NCI-H2171 (cell line): ENCODE measurements at places on chromosomes 1 and 21.

DNA sequence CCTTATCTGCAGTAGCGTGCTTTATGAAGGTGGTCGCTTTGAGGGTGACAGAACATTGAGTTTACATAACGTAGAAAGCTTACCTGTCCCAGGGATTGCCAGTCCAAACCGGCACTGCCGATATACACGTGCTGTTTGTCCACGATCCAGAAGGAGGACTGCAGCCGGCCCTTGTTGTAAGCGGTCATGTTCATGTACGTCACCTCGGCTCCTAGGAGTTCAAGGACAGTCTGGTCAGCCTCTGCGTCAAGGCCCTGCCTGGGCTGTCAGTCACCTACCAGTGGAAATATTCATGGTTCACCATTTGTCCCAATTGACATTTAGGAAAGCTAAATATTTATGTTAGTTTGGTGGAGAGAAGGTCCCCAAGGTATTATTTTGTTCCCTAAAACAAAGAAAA is 221.0 kb upstream of the MAP1LC3C start:
- DNase-seq, result no peak

GRCh38 chr1:152495066-152495675 is 15.4 kb upstream of the LCE5A start:
- DNase-seq, result no peak

DNA sequence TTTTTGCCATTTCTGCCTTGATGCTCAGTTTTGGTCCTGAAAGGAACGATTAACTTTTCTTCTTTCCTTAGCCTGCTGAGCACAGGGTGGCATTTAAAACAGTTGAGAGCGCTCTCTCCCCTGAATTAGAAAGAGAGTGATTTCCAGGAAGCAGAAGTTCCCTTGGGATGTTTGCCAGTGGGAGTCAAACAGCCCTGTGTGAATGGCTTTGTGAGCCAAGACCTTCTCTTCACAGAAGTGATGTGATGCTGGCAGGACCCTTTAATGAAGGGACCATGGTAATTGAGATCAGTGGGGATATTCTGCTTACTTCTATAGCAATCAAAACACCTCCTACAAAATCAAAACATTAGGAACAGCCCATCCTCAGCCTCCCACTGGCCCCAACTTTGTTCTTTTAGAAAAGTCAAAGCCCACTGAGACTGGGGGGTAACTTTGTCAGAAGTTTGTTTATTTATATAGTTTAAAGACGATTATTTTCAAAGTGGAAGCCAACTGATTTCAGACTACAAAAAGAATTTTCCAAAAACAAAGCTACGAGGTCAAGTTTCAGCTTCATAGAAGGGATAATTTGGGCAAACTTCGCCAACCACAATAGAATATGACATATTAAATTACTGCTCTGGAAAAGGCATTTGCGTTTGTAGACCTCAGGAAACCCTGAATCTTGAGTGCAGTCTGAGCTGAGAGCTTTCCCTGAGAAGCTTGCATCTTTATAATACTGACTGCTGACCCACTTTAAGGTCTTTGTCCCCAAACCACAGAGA is 122.7 kb downstream of the GABPA start:
- DNase-seq, result no peak

DNA sequence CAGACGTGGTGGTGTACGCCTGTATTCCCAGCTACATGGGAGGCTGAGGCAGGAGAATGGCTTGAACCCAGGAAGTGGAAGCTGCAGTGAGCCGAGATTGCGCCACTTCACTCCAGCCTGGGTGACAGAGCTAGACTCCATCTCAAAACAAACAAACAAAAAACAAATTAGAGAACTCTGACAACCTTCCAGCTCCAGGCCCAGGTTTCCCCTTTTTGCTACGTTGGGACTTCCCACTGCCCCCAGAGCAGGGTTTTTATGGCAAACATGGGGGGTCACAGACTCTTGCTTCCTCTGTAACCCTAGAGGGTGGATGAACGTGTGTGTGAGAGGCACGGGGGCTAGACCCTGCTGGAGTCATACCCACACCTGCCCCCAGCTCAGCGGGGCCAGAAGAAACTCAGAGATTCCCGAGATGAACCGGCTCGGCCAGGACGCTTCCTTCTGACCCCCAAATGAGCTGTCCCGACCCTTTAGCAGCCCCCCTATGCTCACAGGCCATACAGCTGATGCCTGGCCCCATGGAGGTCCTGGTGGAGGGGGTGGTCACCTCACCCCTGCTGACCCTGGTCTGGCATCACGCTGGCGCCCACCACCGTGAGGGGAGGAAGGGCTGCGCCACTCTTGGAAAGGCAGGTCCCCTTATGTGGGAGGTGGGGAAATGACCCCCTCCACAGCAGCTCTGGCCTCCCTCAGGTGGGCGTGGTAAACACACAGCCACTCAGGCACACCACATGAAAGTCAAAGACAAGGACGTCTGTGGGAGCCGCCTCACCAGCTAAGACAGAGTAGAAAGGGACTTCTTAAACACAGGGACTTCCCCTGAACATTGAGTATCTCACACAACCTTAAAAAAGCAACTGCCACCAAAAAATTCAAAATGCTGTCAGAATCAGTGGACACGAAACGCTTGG is 7.1 kb downstream of the GPR157 start:
- DNase-seq, result no peak

DNA sequence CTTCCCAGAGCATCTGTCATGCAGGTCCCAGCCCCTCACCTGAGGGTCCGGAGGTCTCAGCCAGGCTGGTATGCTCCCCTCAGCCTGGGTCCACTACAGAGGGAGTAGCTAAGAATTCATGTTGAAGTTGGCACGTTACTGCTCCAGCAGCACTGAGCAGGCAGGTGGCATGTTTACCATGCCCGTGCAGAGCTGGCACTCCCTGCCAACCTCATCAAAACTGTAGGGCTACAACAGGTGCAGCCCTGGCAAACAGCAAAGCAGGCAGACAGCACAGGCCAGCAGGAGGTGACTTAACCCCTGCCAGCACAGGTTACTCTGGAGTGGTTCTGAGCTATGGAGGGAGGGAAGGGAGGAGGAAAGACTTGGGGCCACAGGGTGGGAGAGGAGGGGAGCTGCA is 46.4 kb downstream of the NUAK2 start:
- DNase-seq, result no peak

- DNase-seq, result no peak
Observed at GRCh38 chr1:66445492-66446181, 88.3 kb upstream of the SGIP1 start.

- no peak for DNase-seq
Observed at GRCh38 chr1:234961456-234962339, 166.9 kb downstream of the TOMM20 start.

DNA sequence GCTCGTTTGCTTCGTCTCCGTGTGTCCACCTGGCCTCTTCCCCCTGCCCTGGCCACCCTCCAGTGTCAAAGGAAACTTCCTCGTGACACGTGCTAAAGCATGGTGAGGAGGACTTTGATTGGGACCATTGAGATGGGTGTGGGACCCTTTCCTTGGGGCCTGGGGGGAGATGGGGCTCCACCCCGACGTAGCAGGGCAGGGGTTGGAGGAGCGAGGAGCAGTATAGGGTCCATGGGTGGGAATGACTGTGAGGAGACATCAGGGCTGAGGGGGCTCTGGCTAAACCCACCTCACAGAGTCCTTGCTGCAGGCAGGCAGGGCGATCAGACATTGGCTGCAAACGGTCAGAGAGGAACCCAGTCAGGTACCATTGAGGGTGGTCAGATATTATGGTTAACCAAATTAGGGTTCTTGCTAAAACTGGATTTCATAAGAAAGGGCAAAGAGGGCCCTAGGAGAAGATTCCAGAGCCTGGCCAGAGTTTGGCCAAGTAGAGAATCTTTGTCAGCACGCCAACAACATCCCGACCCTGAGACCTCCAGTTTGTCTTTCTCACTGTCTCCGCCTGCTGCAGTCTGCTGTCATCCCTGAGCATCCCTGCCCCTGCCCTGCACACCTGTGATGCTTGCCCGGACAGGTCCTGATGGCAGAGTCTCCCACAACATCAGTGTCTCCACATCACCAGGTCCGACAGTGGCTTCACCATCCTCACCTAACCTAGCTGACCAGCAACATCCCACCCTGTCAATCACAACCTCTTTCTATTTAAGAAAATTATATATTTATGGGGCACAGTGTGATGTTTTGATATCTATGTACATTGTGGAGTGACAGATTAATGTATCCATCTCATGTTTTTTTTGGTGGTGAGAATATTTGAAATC is 8.0 kb downstream of the RNF187 start:
- DNase-seq, result no peak
